Fibroblast of the conjunctiva (primary cell): ENCODE measurements at places on chromosomes 11 and 22.

DNA sequence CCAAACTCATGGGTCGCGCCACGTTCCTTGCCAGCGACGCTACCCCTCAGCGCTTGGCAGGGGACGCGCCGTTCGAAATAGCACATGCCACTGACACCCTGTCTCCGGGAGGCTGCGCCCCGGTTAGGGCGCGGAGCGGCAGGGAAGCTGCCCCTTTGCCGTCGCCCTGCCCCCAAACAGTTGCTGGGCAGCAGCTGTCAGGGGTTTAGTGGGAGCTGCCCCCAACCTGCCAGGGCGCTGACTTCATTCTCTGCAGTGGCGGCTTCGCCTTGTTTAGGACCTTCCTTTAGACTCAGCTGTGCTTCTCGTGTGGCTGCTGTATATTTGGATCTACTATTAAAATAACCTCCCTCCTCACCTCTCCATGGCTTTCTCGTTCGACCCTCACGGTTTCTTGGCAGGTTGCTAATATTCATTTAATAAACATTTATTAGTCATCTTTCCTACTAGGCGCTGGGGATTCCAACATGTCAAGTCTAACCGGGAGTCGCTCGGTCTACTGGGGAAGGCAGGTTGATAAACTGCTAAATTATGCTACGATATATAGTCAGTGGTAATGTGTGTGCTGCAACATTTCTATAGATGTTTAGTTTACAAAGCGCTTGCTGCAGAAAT, 782 bp downstream of the TMEM109 start:
- no peak for DNase-seq

DNA sequence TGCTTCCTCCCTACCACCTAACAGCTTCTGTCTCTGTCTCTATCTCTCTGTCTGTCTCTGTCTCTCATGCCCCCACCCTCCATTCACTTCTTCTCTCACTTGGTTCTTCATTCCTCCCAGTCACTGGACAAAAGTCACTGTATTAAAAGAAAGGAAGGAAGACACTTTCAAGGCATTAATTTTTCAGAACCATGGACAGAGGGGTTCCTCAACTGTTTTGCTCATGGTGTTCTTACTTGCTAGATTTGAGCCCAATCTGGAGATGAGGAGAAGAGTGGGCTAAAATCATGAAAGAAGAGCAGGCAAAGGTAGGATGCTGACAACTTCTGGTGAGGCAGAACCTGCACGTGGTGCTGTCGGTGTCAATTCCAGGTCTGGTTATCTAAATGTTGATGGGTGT, 116.7 kb upstream of the LARGE1 start:
- DNase-seq = no peak

DNA sequence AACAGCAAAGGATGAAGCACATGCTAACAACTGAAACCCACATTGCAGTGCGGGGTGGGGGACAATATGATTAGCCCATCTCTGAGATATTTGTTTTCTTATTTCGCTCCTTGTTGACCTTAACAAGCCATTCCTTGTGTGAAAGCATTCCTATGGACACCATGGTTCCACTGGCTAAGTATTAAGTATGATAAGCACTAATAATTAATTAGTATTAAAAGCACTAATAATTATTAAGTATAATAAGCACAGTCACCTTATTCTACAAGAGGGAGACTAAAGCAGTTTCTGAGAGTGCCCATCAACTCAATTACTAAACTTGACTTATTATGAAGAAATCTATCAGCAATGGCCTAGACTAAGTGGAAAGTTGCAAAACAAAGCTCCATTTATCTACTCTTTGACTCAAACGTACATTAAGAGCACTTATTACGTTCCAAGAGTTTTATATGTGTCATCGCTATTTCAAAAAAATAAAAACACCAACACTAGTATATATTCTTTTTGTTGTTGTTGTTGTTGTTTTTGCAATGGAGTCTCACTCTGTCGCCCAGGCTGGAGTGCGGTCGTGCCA, 65.3 kb downstream of the RBFOX2 start:
- no peak for DNase-seq

GRCh38 chr11:116730601-116731000, 42.2 kb downstream of the BUD13 start:
- no peak for DNase-seq

DNA sequence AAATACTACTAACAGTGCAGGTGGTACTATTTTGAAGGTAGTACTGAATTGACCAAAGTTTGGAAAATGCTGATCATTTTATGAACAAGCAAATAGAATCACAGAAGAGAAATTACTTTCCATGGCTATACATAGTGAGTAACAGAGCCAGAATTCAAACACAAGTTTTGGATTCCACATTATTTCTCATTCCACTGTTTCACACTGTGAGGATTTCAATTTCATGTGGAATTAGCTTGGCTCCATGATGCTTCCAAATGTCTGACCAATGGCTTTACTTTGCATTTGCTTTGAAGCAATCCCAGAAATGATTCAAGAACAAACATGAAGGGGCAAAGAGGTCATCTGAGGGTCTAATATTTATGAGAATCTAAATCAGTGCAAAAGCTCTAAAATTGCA, 98.1 kb downstream of the BBOX1 start:
- no peak for DNase-seq

DNA sequence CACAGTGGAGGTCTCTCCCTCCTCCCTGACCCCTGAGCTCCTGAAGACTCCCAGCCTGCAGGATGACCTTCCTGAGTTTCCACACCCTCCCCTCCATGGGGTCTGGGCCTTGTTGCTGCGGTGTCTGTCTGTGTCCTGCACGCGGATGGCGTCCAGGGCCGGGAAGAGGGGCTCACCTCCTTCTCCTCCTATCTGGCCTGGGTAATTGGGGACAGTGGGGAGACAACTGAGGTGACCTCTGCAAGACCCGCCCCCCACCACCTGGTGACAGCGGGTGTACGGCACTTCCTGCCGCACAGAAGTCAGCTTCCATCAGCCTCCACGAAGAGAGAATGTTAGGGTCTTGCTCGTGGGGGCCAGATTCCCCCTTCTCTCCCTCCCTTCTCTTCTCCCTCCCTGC, 31.7 kb downstream of the LINC01488 start:
- no peak for DNase-seq

DNA sequence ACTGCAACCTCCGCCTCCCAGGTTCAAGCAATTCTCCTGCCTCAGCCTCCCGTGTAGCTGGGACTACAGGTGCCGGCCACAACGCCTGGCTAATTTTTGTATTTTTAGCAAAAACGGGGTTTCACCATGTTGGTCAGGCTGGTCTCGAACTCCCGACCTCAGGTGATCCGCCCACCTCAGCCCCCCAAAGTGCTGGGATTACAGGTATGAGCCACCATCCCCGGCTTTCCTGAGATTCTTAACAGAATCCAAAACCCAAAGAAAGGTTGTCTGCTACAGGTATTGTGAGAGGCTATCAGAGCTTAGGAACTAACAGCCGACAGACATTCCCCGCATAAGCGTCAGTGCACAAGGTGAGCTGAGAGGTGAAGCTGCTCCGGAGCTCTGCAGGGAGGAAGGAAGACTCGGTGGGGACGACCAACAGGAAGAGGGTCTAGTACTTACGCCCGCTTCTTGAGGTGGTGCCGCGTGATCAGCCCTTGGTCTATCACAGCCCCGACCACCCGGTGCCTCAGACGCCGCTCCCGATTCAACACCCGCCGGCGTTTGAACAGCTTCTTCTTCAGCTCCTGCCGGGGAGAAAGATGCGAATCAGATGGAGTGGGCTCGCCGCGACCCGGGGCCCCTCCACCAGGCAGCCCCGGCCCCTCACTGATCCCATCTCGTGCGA, 470 bp downstream of the C11orf98 start:
- no peak for DNase-seq

- DNase-seq = no peak
These were observed 24.7 kb downstream of the DGCR2 start for GRCh38 chr22:19097518-19097917.

GRCh38 chr11:123392844-123393243, 37.2 kb upstream of the GRAMD1B start:
- DNase-seq = no peak

DNA sequence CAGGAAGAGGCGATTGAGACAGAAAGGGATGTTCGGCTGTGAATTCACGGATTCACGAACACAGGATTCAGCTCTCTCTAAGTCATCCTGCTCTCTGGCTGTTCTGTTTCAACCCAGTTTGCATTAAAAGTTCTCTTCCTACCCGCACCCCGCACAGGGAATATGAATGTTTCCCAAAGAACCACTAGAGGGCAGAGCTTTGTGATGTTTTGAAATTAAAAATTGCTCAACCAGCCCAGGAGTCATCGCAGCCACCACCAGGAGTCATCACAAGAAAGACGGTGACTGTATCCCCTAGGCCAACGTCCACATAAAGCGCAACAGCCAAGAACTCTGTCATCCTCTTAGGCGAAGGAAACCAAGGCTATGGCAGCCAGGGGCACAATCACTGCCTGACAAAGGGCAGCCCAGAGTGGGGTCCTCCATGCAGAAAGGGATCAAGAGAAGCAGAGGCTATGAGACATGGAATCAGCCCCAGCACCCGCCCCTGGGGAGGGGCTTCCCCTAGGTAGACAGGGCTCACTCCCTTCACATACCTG, 122.4 kb downstream of the WT1 start:
- DNase-seq = no peak

GRCh38 chr22:36803358-36803757, 13.5 kb downstream of the PVALB start:
- DNase-seq = no peak

- peak; percentile 72 for DNase-seq
These were observed 3.6 kb upstream of the OR8B3 start for GRCh38 chr11:124402326-124402922.

DNA sequence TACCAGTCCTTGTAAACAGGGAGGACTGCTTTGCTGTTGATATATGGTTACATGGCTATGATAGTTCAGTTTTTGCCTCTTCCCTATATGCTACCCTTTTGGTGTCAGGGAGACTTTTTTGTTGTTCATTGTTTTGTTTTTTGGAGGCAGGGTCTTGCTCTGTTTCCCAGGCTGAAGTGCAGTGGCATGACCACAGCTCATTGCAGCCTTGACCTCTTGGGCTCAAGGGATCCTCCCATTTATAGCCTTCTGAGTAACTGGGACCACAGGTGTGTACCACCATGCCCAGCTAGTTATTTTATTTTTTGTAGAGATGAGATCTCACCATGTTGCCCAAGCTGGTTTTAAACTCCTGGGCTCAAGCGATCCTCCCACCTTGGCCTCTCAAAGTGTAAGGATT, 38.6 kb upstream of the SPTBN2 start:
- DNase-seq = no peak

DNA sequence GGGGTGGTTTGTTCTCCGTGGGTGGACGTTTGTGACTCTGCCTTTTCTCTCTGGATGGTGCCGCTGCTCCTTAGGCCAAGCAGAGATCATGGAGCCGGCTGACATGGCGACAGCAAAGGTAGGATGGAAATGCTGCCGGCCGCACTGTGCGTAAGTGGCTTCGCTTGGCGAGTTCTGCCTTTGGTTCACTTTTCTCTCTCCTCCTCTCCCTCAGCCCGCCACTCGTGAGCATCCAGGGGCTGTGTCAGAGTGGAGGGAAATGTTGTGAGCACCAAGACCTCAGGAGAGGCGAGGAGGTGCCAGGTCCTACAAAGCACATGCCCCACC, 80.5 kb downstream of the GRAMD1B start:
- no peak for DNase-seq

DNA sequence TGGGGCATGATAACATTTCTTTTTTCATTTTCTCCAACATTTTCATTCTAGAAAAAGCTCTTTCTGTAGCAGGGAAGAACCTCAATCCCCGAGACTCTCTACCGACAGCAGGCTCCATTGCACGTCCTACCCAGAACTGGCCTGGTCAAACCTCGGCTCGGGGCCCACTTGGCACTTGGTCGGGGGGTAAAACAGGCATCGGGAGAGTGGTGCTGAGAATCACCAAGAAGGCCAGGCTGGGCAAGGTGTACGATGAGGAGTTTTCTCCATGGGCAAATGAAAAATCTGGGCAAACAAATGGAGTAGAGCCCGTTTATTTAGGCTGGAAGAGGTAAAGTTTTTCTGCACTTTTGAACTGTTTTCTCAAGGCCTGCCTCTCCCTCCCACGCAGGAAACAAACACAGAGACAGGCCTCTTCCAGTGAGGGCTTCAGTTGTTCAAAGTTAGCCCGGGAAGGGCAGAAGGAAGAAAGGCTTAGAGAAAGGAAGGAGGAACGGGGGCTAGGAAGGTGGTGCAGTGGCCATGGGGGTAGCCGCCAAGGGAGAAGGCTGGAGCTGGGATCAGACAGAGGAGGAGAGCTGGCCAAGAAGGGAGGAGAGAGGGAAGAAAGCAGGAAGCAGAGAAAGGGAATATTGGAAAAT, 87.6 kb downstream of the ETS1 start:
- DNase-seq = no peak

DNA sequence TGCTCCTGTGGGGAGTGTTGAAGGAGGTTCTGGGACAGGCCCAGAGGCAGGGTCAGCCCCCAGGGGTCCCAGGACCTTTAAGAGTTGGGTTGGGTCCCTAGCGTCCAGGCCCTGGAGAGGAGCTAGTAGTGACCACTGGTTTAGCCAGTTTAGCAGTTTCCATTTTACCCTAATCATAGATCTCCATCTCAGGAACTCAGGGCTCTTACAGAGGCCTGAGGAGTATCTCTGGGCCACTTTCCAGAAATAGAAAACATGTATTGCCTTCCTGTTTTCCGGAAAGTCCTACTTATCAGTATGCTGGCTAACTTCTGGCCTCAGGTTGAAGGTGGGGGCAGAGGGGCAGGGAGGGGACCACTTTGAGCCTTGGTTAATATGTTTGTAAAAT, 13.5 kb downstream of the NCF4 start:
- no peak for DNase-seq

DNA sequence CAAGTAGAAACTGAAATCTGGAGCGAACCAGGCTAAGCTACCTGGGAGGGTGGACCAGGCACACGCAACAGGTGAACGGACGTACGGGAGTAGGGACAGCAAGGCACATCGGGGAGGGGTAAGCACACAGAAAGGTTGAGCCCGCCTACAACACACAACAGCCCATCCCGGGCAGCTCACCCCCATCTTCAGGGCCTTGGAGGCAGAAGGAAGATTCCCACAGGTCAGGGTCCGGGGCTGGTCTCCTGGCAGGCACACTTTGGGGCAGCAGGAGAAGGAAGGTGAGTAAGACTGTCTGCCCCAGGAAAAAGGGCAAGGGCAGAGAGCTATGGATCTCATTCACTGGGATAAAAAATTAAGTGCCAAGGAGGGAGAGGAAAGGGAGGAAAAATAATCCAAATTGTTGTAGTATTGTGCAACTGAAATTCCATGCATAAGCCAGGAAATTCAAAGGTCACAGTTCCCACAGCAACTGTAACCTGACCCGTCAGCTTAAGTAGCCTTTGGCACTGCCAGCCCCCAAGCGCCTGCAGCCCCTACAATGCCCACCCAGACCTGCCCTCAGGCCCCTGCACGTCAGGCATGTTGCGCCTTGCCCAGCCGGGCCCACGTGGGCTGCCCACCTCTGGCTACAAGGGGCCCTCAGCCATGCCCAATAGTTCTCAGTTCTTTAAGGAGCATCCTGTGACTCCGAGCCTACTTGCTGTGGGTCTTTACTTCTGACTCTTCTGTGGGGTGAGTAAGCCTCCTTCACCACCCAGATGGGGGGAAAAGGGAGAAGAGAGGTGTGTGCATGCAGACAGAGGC, 51.8 kb downstream of the MICAL3 start:
- DNase-seq = peak; percentile 44

GRCh38 chr22:28397306-28397705, 282.3 kb downstream of the TTC28 start:
- no peak for DNase-seq

GRCh38 chr11:85918910-85919794, 64.0 kb downstream of the CCDC83 start:
- no peak for DNase-seq
